Small intestine (tissue), 16 donors: ENCODE measurements at places on chromosomes 6 and 20.
A peak's percentile ranks its signal among the peaks of the same experiment; 100 is the strongest.

- no peaks in the 10 kb centered on the region for H3K4me1 ChIP-seq
- no peak for DNase-seq
- peak overlapping the region; percentile 76 for H3K4me3 ChIP-seq
- H3K27me3 ChIP-seq: no peaks in the 10 kb centered on the region
- H3K36me3 ChIP-seq: no peaks in the 10 kb centered on the region
Observed at GRCh38 chr6:122400121-122400450, 634 bp downstream of the HSF2 start.

GRCh38 chr6:44665683-44666082 lies 278.2 kb downstream of the CDC5L start:
- H3K36me3 ChIP-seq: no peaks in the 10 kb centered on the region
- no peak overlapping the region for H3K27ac ChIP-seq
- no peak for DNase-seq

- H3K4me3 ChIP-seq: no peak overlapping the region
- no peaks in the 10 kb centered on the region for H3K27me3 ChIP-seq
- no peak overlapping the region for H3K27ac ChIP-seq
- H3K4me1 ChIP-seq: peaks cover 12% of the 10 kb centered on the region
Observed at GRCh38 chr6:52975580-52975979, 19.5 kb downstream of the GSTA4 start.

GRCh38 chr6:111727041-111727440 lies 121.4 kb upstream of the TRAF3IP2 start:
- H3K27ac ChIP-seq: no peak overlapping the region
- H3K4me1 ChIP-seq: no peaks in the 10 kb centered on the region
- H3K27me3 ChIP-seq: no peaks in the 10 kb centered on the region
- no peak for DNase-seq
- no peaks in the 10 kb centered on the region for H3K36me3 ChIP-seq

- H3K27me3 ChIP-seq: no peaks in the 10 kb centered on the region
- no peaks in the 10 kb centered on the region for H3K36me3 ChIP-seq
- no peak overlapping the region for H3K4me3 ChIP-seq
- no peaks in the 10 kb centered on the region for H3K4me1 ChIP-seq
- no peak for DNase-seq
Observed at GRCh38 chr6:20708367-20709124, 174.3 kb downstream of the CDKAL1 start.

DNA sequence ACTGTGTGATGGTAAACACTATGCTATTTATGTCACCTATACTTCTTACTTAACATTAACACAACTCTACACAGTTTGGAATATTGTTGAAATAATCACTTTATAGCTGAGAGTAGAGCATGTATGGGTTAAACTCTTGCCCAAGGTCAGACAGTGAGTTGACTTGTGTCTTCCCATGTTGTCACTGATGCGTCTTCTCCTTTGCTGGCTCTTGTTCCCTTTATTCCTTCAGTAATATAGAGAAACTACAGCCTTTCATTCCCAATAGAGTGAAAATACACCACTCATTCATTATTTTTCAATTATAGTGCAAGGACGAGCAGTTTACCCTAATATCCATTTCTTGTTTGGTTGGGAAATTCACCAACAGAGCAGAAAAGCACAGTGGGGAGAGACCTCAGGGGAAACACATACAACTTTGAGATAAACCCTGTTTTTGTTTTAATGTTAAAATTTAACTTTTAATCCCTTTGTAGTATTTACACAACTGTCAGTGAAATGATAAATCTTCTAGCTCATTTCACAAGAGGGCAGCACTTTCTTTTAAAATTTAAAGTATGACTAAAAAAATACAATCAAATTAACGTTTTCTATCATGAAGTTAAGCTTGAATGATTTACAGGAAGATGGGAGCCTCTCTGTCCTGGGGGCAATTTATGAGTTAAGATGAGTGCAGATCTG lies 363.0 kb downstream of the UTRN start:
- H3K36me3 ChIP-seq: no peaks in the 10 kb centered on the region
- peaks cover 2% of the 10 kb centered on the region for H3K4me1 ChIP-seq
- H3K27me3 ChIP-seq: no peaks in the 10 kb centered on the region
- DNase-seq: peak; percentile 6
- H3K27ac ChIP-seq: no peak overlapping the region

DNA sequence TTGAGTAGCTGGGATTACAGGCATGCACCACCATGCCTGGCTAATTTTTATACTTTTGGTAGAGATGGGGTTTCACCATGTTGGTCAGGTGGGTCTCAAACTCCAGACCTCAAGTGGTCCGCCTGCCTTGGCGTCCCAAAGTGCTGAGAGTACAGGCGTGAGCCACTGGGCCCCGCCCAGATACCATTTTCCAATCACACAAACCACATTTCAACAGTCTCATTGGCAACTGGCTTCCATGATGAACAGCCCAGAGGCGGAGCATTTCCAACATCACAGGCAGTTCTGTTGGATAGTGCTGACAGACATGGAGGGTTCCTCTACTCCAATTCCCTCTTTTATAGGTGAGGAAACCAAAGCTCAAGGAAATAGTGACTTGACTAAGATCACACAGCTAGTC lies 43.9 kb upstream of the PLCB4 start:
- no peak overlapping the region for H3K4me3 ChIP-seq
- no peaks in the 10 kb centered on the region for H3K4me1 ChIP-seq
- H3K36me3 ChIP-seq: no peaks in the 10 kb centered on the region
- H3K27ac ChIP-seq: no peak overlapping the region
- DNase-seq: no peak
- H3K27me3 ChIP-seq: no peaks in the 10 kb centered on the region

DNA sequence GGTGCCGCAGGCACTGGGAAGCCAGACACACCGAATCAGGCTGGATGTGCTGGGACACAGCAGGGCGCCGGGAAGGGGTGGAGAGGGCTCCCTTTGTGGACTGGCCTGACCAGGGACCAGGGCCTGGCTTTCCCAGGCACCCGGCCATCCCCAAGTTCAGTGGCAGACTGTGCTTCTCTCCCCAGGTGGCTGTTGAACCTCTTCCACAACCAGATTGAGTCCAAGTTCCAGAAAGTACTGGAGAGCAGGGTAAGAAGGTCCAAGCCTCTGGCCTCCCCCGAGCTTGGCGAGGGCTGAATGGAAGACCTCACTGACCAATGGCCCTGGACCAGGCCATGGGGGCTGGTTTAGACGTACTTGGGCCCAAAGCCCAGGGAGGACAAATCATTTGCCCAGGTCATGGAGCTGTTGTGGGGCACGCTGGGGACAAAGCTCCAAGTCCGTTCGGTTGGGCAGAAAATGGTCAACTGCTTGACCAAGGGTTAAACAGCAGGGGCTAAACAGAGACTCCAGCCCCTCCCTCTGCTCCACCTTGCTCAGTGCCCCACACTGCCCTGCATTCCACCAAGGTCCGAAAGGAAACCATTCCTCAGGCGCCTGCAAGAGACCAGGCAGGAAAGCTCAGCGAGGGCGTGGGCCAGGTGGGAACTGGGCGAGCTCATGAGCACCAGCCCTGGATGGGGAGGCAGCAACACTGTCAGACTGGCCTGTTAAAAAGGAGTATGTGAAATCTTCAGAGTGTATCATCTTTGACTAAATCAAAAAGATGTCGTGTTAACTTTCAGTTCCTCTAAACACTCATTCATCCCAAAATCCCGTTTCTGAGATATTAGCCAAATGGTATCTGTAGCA lies 9.1 kb downstream of the LBP start:
- no peaks in the 10 kb centered on the region for H3K36me3 ChIP-seq
- DNase-seq: no peak
- H3K27ac ChIP-seq: no peak overlapping the region
